ENCODE measurements at places on chromosomes 2 and 18. TPM values are rescaled to one million over a fixed set of nuclear protein-coding genes. Genes with fewer than 3 reads are reported as not detected.

- no peaks in the 10 kb centered on the region for H3K4me1 ChIP-seq
- H3K36me3 ChIP-seq, result no peaks in the 10 kb centered on the region
- H3K27ac ChIP-seq, result no peak overlapping the region
- DNase-seq, result no peak
These were observed 560.5 kb upstream of the HS6ST1 start for GRCh38 chr2:128879161-128879560.

Gene PRLH
- not detected for total RNA-seq

Gene PDE11A
- total RNA-seq, result not detected

DNA sequence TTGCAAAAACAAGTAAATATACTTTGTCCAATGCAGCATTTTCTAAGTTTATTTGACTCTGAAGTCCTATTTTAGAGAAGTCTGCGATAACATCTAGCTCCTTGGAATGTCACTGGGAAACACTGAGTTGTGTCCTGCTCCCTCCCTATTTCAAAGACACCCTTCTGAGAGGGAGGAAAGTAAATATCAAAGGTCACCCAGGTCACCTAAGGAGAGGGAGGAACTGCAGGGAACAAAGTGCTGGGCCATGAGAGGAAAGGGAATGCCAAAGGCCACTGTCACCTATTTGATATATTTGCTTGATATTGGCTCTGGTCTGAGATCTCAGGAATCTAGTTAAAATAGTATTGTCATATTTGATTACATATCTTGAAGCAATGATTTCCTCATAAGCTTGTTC, 201.3 kb downstream of the GCA start:
- no peak overlapping the region for H3K4me3 ChIP-seq
- no peaks in the 10 kb centered on the region for H3K4me1 ChIP-seq
- no peak for DNase-seq

GRCh38 chr2:176234940-176235339, 34.3 kb upstream of the MTX2 start:
- no peaks in the 10 kb centered on the region for H3K4me1 ChIP-seq
- no peak overlapping the region for H3K27ac ChIP-seq
- no peak overlapping the region for H3K4me3 ChIP-seq
- peaks cover 23% of the 10 kb centered on the region for H3K27me3 ChIP-seq
- H3K36me3 ChIP-seq, result no peaks in the 10 kb centered on the region

DNA sequence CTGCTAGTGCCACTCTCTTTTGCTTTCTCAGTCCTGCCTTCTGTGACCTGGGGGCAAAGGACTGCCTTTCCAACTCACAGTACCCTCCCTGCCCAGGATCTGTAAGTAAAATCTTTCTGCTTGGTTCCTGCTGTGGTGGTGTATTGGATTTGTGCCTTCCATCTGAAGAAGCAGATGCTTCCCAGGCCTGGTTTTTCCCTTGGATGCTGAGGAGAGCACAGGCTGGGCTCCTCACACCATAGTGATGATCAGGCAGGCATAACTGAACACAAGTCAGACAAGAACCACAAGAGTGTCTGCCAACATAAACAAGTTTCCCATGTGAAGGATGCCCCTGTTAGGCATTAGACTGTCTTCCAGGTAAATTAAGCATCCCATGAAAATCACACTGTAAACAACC, 121.3 kb upstream of the NRXN1 start:
- no peaks in the 10 kb centered on the region for H3K36me3 ChIP-seq
- DNase-seq, result no peak
- H3K4me1 ChIP-seq, result no peaks in the 10 kb centered on the region
- no peak overlapping the region for H3K4me3 ChIP-seq
- no peak overlapping the region for H3K27ac ChIP-seq
- no peaks in the 10 kb centered on the region for H3K27me3 ChIP-seq

DNA sequence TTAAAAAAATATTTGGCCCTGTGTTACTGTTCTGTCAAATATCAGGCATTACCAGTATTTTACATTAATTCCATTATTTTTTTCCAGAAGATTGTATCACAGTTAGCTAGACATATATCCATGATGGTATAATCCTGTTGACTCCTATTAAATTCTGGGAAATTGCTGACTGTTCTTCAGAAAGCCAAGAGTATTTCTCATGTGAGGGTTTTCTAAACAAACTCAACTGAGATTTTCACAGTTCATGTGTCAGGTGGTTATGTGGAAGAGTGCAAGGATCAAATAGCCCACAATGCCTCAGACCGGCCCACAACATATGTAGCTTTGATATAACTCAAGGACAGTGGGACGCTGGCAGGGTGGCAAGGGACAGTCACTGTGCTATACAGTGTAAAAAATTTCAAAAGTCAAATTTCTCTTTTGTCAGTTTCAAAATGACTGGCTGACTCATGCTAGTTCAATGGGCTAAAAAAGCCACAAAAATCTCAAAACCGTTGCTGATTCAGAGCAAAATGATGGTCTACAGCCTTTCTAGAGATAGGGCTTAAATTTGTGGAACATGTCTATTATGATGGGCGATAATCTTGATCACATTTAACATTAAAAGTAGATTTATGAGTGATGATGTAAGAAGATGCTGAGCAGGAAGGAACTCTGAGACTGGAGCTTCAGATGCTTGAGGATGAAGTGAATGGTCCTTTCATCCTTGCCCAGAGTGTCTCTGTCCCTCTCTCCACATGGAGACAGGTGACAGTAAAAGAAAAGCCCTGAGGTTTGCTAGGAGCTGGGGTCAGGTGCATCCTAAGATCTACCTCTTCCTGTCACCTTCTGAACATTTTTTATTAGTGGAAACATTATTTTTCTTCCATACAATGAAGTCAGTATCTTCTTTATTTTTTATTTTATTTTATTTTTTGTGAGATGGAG, 175.8 kb upstream of the PIEZO2 start:
- no peak overlapping the region for H3K27ac ChIP-seq
- DNase-seq, result no peak
- no peaks in the 10 kb centered on the region for H3K36me3 ChIP-seq
- H3K4me3 ChIP-seq, result no peak overlapping the region
- peaks cover 4% of the 10 kb centered on the region for H3K27me3 ChIP-seq
- H3K4me1 ChIP-seq, result peaks cover 7% of the 10 kb centered on the region

GRCh38 chr18:48038636-48039035, 108.2 kb upstream of the SMAD2 start:
- no peaks in the 10 kb centered on the region for H3K36me3 ChIP-seq
- DNase-seq, result no peak
- peaks cover 2% of the 10 kb centered on the region for H3K27me3 ChIP-seq
- H3K4me3 ChIP-seq, result no peak overlapping the region
- H3K27ac ChIP-seq, result no peak overlapping the region

Gene ELOA2
- not detected for total RNA-seq

DNA sequence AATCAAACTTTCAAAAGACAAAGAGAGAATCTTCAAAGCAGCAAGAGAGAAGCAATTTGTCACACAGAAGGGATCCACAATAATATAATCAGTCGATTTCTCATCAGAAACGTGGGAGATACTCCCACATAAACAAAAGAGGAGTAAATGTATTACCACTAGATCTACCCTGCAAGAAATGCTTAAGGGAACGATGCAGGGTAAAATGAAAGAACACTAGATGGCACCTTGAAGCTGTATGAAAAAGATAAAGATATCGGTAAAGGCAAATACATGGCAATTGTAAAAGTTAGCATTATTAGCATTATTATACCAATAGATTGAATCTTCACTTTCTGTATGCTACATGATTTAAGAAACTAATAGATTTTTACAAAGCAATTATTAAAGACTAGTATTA, 677.0 kb downstream of the SUCLG1 start:
- H3K4me3 ChIP-seq, result no peak overlapping the region
- DNase-seq, result no peak
- no peaks in the 10 kb centered on the region for H3K27me3 ChIP-seq
- no peaks in the 10 kb centered on the region for H3K36me3 ChIP-seq

GRCh38 chr2:203960811-203961210, 24.2 kb downstream of the ICOS start:
- DNase-seq, result no peak
- H3K27me3 ChIP-seq, result no peaks in the 10 kb centered on the region
- H3K4me1 ChIP-seq, result peaks cover 11% of the 10 kb centered on the region
- H3K4me3 ChIP-seq, result no peak overlapping the region
- no peak overlapping the region for H3K27ac ChIP-seq

GRCh38 chr2:7203056-7203467, 285.9 kb downstream of the RNF144A start:
- no peak overlapping the region for H3K27ac ChIP-seq
- peaks cover 2% of the 10 kb centered on the region for H3K27me3 ChIP-seq
- DNase-seq, result peak; percentile 48
- no peak overlapping the region for H3K4me3 ChIP-seq
- peaks cover 7% of the 10 kb centered on the region for H3K4me1 ChIP-seq

GRCh38 chr2:230602562-230603230, 109.9 kb upstream of the CAB39 start:
- H3K4me3 ChIP-seq, result no peak overlapping the region
- no peaks in the 10 kb centered on the region for H3K27me3 ChIP-seq
- peaks cover 49% of the 10 kb centered on the region for H3K4me1 ChIP-seq
- peaks cover 57% of the 10 kb centered on the region for H3K36me3 ChIP-seq

- no peak overlapping the region for H3K4me3 ChIP-seq
- peaks cover 22% of the 10 kb centered on the region for H3K4me1 ChIP-seq
- peaks cover 7% of the 10 kb centered on the region for H3K27me3 ChIP-seq
- H3K36me3 ChIP-seq, result no peaks in the 10 kb centered on the region
- no peak for DNase-seq
- H3K27ac ChIP-seq, result no peak overlapping the region
These were observed 73.2 kb upstream of the BOD1L2 start for GRCh38 chr18:57073501-57074187.

- H3K4me1 ChIP-seq, result peaks cover 9% of the 10 kb centered on the region
- peaks cover 8% of the 10 kb centered on the region for H3K27me3 ChIP-seq
- H3K36me3 ChIP-seq, result peaks cover 3% of the 10 kb centered on the region
- H3K4me3 ChIP-seq, result no peak overlapping the region
- no peak for DNase-seq
These were observed 40.1 kb upstream of the SOS1 start for GRCh38 chr2:39160982-39161381.

DNA sequence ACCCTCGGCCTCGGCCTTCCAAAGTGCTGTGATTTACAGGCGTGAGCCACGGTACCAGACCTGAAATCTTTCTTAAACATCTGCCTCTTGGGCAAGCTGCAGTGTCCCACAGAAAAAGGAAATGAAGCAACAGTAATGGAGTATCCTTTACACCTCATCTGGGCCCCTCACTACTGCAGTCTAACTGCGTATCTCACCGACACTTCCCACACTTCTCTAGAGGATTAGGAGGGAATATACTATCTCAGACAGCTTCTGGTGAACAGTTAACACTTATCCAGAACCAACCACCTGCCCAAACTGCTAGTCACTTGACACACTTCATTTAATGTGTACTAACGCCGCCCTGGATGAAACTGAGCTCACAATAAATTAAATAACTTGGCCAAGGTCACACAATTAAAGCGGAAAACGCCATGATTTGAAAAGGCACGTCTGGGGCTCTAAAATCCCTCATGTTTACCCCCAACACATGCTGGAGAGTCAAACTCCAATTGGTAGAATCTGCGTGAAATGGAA, 993 bp downstream of the COX7A2L start:
- peaks cover 2% of the 10 kb centered on the region for H3K27me3 ChIP-seq
- no peak for DNase-seq
- peaks cover 4% of the 10 kb centered on the region for H3K36me3 ChIP-seq

Gene CXCR1
- total RNA-seq, result not detected

Gene RPL37A
- total RNA-seq, result 3,117 TPM

DNA sequence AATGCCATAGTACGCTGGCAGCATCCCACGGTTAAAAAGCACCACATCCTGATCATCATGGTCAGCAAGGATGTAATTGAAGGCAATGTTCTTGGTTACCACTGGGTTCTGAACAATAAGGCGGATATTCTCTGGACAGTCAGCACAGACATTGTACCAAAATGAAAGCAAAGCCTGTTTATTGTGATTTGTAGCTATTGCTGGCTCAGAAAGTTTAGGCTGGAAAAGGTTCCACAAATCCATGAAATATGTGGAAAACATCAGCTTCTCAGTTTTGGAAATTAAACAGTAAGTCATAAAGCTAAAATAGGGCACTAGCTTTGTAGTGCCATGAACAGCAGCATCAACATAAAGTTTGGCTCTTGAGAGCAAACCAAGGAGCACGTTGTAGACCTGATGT, 52.2 kb downstream of the C2orf74 start:
- peaks cover 4% of the 10 kb centered on the region for H3K4me1 ChIP-seq
- no peaks in the 10 kb centered on the region for H3K27me3 ChIP-seq
- DNase-seq, result no peak
- no peak overlapping the region for H3K4me3 ChIP-seq
- H3K27ac ChIP-seq, result no peak overlapping the region

Gene CYS1
- 0.78 TPM for total RNA-seq

DNA sequence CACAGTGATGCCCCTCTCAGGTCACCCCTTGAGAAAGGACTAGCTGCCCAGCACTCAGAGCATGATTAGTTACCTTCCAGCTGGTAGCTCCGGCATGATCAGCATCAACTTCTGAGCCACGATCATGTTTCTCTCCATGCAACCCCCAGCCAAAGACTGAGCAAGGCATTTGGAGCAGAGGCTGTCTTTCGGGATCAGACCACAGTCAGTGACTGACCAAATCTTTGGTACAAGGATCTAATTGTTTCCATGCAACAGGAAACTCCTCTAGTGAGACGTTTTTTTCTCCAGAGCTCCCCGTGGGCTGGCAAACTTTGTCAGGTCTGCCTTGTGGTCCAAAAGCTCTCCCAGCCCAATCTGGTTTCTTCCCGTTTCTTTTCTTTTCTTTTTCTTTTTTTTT, 244.3 kb downstream of the METTL4 start:
- no peak for DNase-seq
- H3K27ac ChIP-seq, result no peak overlapping the region
- H3K27me3 ChIP-seq, result peaks cover 3% of the 10 kb centered on the region
- no peaks in the 10 kb centered on the region for H3K4me1 ChIP-seq
- no peak overlapping the region for H3K4me3 ChIP-seq

Gene SULT1C4
- not detected for total RNA-seq

- no peaks in the 10 kb centered on the region for H3K27me3 ChIP-seq
- H3K27ac ChIP-seq, result no peak overlapping the region
- no peak for DNase-seq
These were observed 45.1 kb upstream of the FAM98A start for GRCh38 chr2:33644215-33644614.

Gene RAB27B
- total RNA-seq, result 0.75 TPM

Gene SERPINB8
- total RNA-seq, result 19.0 TPM

Gene LYPD6B
- total RNA-seq, result not detected

DNA sequence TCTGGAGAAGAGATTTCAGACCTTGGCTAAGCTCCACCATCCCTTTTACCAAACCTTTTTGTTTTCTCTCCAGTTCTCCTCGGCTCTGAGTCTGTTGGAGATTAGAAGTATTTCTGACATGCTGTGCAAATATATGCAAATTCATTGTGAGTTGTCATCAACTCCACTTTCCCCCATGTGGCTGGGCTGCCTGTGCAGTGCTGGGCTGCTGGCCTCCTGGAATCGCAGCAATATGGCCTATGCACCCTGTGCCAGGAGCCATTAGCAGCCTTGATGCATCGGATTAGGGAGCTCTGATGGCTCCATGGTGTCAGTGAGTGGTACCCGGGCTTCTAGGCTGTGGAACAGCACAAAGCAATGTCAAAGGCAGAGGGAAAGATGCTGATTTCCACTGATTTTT, 80.0 kb downstream of the GPR39 start:
- H3K27me3 ChIP-seq, result no peaks in the 10 kb centered on the region
- DNase-seq, result no peak
- no peaks in the 10 kb centered on the region for H3K36me3 ChIP-seq
- H3K4me3 ChIP-seq, result no peak overlapping the region

Data from activated T-helper 2 cell treated with anti-CD3 and anti-CD28 coated beads, Interferon-gamma antibody, Interleukin-2, Interleukin-4, amounts not matched to agents 10 μg/mL and 5 μg/mL and 100 μg/mL, durations not matched to agents 14 hours and 24 hours and 36 hours (primary cell).